ENCODE measurements at places on chromosomes 3 and 15.
A peak's percentile ranks its signal among the peaks of the same experiment; 100 is the strongest.

DNA sequence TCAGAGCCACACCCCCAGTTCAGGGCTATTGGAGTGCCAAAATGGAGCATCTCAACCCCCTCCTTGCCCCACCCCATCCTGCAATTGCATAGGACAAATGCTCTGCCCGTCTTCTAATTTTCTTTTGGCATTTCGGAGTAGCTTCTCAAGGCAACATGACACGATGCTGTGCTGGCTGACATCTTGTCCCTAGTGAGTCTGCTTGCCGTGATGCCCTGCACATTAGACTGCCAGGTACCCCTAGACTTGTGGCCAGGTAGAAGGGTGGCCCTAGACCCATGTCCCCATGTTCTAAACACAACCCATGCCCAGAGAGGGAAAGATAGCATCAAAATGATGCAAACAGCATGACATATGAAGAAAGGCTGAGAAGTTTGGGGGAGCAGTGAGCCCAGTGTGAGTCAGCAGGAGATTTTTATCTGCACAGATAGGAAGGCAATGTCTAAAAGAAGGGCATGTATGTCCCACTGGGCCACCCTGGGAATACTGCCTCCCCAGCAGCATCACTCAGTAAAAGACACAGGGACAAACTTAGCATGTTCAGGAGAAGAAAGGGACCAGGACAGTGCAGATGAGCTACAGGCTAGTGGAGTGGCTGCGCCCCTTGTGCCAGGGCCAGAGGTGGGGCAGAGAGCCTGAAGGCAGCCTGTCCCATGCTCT is 36.8 kb downstream of the CA12 start:
- no peak for DNase-seq

GRCh38 chr3:150899141-150899540 is 6.1 kb downstream of the MINDY4B start:
- DNase-seq: no peak

- no peak for DNase-seq
Measured at GRCh38 chr3:186605078-186605477, 7.8 kb upstream of the AHSG start.

- DNase-seq: peak; percentile 82
Measured at GRCh38 chr3:127483902-127484591, 106.5 kb downstream of the TPRA1 start.

DNA sequence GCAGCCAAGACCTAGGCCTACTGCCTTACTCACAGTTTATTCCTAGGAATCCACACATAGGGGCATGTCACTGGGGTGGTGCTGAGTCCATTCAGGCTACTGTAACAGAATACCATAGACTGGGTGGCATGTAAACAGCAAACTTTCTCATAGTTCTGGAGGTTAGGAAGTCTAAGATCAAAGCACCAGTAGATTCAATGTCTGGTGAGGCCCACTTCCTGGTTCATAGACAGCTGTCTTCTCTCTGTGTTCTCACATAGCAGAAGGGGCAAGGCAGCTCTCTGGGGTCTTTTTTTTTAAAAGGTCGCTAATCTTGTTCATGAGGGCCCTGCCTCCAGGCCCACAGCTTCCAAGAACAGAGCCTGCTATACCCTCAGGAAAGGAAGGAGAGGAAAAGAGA is 113.9 kb upstream of the MANF start:
- no peak for DNase-seq

DNA sequence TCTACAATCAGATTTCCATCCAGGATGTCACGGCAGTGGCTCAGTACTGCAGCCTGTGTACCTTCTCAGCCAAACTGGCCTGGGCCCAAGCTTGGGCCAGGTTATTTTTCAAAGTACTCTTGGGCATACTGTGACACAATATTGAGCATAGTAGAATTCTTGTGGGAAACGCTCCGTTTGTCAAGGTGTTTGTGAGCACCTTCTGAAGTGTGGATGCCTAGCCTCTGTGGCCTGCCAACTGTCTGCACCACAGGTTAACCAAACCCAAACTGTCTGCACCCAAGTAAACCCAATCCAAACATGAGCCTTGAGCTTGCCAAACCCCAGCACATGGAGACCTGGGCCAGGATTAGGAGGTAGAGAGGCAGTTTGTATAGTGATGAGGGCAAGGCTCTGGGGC is 25.4 kb downstream of the CTDSPL start:
- no peak for DNase-seq

- DNase-seq: no peak
Measured at GRCh38 chr15:89051875-89052274, 36.4 kb upstream of the ABHD2 start.

DNA sequence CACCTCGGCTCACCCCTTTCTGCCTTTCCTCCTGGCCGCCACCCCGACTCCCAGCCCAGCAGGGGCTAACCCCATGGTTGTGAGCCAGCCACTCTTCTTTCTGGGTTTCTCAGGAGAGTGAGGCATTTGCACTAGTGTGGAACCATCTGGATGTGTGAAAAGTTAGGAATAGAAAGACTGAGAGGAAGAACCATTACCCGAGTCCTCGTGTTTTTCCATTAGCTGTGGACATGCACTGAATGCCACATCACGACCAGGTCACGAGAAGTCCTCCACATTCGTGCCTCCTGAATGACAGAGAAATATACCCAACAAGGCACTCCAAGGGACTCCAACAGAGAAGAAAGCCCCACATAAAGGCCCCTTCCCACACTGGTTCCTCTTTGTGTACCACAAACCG is 18.0 kb upstream of the RAD18 start:
- DNase-seq: no peak

- DNase-seq: no peak
Measured at GRCh38 chr3:132288357-132288756, 28.9 kb upstream of the ACP3 start.

GRCh38 chr15:101103598-101103997 is 148.2 kb downstream of the CHSY1 start:
- DNase-seq: no peak

GRCh38 chr3:143830063-143830462 is 18.2 kb downstream of the SLC9A9 start:
- no peak for DNase-seq

DNA sequence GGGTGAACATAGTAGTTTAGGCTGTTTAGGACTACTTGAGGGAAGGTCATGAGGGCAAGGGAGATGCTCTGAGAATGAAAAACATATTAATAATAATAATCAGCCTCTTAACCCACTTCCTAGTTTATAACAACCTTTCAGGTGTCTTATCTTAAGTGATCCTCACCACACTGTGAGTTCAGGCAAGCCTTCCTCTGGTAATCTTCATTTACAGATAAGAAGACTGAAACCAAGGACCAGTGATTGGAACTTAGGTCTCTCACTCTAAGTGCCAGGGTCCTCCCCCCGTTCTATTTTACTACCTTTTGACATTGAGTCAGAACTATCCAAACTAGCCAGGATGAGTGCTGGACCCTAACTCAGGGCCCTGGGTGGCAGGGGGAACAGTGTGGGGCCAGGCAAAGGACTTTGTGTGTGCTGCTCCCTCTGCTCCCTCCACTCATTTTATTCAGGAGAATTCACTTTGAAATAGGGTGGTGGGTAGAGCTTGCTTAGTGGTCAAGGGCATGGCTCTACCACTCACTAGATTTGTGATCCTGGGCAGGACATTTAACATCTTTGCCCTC is 5.7 kb downstream of the NUTM1 start:
- DNase-seq: no peak

- DNase-seq: no peak
Measured at GRCh38 chr3:51879937-51880336, 4.5 kb upstream of the IQCF5 start.

GRCh38 chr3:156024904-156025533 is 95.4 kb upstream of the KCNAB1 start:
- no peak for DNase-seq

DNA sequence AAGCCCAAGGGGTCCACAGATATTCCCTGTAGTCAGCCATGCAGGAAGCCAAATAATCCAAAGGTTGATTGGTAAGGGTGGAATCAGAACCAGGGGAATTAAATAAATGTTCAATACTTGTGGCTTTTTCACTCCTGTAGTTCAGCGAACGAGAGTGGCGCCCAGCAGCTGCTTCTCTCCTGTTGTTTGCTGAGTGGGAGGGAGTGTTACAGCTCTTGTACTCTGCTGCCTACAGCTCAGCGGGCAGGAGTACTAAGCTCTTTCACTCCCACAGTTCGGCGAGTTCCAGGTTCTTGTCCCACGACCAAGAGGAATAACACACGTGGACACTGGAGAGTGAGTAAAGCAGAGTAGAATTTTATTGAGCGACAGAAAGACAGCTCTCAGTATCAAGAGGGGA is 105.9 kb downstream of the MOBP start:
- DNase-seq: no peak

DNA sequence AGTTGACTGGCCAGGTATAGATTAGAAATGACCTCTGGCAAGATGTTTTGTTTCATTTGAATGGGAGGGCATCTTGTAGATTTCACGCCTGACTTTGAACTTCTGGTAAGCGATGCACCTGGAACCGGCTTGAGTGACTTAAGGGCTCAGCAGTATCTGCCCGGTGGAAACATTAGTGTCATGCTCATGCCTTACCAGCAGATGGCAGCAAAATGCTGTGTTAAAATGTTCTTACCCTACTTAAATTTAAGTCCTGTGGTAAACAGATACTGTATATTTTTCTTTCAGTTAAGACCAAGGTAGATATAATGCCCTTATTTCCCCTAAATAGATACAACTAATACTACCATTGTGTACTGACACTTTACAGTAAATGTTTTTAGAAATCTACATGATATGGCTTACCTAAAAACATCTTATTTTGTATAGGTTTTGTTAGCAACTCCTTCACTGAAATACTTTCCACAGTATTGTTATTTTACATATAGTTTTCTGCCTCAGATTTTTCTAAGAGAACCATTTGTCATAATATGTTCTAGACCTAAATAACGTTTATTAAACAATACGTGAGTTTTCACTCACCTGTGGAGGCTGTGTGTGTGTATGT is 25.5 kb downstream of the ASB7 start:
- peak; percentile 54 for DNase-seq

GRCh38 chr15:85581495-85581894 is 201.1 kb downstream of the AKAP13 start:
- DNase-seq: peak; percentile 46

DNA sequence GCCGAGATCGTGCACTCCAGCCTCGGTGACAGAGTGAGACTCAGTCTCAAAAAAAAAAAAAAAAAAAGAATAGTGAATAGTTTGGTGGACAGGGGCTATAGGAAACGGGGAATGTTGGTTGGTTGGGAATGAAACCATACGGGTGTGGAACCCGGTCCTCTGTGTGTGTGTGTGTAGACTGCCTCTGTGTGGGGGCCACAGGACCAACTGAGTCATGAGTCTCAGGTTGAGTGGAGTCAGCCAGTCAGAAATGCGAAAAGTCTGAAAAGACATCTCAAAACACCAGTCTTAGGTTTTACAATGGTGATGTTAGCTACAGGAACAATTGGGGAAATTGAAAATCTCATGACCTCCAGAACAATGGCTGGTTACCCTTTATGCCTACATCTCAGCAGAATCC is 44.5 kb downstream of the ZDHHC19 start:
- DNase-seq: peak; percentile 42

DNA sequence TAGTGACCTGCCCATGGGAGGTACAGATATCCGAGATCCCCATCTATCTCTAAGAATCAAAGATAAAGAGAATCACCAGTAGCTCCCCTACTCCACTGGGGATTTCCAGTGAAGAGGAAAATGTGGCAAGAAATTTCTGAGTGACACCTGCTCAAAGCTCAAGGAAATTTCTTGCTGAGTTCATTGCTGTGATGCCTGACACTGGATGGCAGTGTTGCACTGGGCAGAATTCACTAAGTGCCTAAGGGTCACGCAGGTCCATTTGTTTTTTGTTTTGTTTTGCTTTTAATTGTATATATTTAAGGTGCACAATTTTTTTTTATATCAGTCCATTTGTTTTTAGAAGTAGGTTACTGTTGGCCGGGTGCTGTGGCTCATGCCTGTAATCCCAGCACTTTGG is 109.5 kb upstream of the KCNAB1 start:
- DNase-seq: no peak

DNA sequence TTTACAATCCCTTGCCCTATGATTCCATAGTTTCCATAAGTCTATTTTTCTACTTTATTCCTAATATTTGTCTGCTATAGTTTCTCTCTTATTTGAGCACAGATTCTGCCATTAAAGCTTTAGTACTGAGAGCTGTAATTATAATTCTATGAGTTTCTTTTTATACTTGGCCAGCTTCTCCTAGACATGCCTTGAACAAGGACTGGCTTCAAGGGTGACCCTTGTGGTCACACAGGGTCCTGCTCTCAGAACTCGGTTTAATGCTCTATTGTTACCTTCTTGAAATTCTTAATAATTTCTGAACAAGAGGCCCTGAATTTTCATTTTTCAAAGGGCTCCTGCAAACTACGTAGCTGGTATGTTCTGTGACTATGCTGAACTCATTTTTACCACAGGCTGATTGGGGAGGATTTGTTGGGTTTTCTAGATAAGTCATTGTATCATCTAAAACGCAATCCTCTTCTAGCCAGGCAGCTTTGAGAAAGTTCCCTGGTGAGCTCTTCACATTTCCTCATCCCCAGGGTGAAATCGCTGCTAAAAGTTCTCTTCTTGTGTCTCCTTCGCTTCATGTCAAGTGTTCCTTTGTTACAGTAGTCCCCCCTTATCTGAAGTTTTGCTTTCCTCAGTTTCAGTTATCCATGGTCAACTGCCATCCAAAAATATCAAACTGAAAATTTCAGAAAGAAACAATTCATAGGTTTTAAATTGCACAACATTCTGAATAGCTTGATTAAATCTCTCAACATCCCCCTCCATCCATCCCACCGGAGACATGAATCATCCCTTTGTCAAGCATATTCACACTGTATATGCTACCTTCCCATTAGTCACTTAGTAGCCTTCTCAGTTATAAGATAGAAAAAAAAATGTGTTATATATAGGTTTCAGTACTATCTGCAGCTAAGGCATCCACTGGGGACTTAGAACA is 12.6 kb upstream of the PLCL2 start:
- DNase-seq: no peak

DNA sequence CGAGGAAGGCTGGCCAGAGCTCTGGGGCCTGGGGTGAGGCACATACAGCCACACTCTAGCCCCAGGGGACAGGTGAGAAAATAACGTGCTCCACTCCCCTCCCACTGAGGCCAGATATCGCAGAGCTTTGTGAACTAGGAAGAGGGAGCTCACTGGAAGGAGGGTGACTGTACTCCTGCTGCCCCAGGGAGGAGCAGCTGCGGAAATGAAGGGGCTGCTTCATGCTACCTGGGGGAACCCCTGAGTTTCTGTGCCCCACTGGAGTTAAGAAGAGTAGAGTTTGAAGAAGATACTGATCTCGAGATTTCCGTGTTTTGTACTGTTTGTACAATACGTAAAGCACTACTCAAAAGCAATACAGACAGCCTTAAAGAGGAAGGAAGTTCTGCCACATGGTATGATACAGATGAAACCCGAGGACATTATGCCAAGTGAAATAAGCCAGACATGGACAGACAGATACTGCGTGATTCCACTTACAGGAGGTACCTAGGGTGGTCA is 44.6 kb downstream of the CMTM6 start:
- peak; percentile 42 for DNase-seq

GRCh38 chr3:42122261-42123011 is 31.3 kb downstream of the TRAK1 start:
- DNase-seq: no peak

All from stimulated activated naive CD8-positive, alpha-beta T cell treated with anti-CD3 and anti-CD28 coated beads, Interleukin-15, Interleukin-2, amounts not matched to agents 100 U/mL and 50 U/mL, for 24 hours (primary cell).